Globus pallidus (tissue), 1 donor: ENCODE measurements at places on chromosomes 12 and 14.

GRCh38 chr12:61871485-61871810 lies 388.8 kb upstream of the USP15 start:
- DNase-seq: no peak

- no peak for DNase-seq
These were observed 175.9 kb upstream of the RBM19 start for GRCh38 chr12:114141921-114142564.

DNA sequence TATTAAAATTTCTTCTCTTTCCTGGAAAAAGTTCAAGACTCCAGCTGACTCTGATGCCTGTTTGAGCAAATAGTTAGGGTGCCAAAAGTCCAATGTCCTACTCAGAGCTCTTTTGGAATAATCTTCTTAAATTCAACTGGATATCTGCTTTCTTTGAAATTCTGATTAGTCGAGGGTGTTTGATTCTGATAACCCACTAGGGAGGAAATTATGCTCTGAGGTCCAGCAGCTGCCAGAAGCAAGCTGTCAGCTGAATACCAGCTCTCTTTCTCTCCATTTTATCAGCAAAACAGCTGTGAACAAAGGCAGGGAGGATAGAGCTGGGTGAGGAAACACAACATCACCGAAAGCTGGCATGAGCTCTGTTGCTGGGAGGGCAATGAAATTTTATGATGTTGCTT lies 141.5 kb downstream of the CAND1 start:
- DNase-seq: no peak

GRCh38 chr14:50823051-50823761 lies 7.8 kb downstream of the NIN start:
- no peak for DNase-seq

GRCh38 chr12:113519464-113520307 lies 48.0 kb upstream of the LHX5 start:
- DNase-seq: no peak

DNA sequence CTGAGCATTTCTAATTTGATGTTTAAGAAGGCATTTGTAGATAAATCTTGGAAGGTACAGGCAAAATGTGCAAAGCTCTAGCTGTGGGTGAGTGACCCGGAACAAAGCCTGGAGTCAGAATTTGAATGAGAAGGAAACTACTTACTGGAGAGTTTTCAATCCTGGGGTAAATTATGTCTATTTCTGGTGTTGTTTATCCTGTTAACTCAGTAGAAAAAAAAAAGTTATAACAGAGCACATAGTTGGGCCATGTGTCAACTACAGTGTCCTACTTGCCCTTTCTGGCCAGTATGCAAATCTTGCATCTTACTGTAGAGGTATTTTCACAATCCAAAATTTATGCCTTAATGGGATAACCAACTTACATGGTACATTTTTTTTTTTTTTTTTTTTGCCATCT lies 182.3 kb downstream of the SYNE2 start:
- no peak for DNase-seq

- no peak for DNase-seq
These were observed 27.8 kb downstream of the EFCAB11 start for GRCh38 chr14:89926694-89927093.

DNA sequence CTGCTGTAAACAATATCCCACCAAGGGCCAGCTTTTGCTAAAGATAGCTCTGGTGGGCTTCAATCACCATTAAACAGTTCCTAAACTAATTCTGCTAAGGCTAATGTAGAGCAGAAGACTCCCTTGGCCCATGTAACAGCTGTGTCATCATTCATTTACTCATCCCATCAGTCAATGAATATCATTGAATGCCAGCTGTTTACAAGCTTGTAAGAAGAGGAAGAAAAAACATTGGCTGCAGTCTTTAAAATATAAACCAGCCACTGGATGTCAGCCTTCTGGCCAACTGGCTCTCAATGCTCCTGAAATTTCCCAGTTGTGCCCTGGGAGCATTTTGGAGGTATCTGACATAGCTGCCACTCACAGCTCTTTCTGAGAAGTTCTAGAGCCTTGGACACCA lies 18.0 kb upstream of the MAP3K9 start:
- DNase-seq: no peak

- no peak for DNase-seq
These were observed 1.2 kb downstream of the NUDT4 start for GRCh38 chr12:93378998-93379325.

- no peak for DNase-seq
These were observed 119.0 kb upstream of the ATP2B1 start for GRCh38 chr12:89827592-89827991.

DNA sequence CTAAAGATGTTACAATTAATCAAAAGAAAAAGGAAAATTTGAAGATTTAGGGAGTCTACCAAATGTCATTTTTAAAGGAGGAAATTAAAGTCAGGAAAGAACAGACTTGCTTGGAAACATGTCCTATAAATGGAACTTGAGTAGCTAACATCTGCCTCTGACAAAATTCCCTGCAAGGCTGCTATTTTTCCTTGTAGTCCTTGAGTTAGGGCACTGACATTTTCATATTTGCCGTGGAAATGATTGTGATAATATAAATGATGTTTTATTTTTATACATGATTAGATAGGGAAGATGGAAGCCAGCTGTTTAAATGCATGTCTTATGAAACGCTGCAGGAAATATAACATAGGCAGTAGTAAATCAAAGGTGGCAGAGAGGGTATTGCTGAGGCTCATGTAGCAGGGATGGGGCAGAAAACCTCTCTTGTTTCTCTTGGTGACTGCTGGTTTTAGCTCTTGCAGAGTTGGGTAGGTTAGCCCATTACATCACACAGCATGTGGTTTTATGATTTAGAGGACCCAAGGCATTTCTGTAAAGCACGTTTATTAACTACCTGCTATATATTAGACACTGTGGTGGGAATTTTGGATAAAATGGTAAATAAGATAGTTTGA lies 21.7 kb downstream of the NUBPL start:
- no peak for DNase-seq

- no peak for DNase-seq
These were observed 167.5 kb upstream of the PRICKLE1 start for GRCh38 chr12:42756841-42757623.

GRCh38 chr14:53493320-53493719 lies 340.2 kb upstream of the DDHD1 start:
- no peak for DNase-seq

DNA sequence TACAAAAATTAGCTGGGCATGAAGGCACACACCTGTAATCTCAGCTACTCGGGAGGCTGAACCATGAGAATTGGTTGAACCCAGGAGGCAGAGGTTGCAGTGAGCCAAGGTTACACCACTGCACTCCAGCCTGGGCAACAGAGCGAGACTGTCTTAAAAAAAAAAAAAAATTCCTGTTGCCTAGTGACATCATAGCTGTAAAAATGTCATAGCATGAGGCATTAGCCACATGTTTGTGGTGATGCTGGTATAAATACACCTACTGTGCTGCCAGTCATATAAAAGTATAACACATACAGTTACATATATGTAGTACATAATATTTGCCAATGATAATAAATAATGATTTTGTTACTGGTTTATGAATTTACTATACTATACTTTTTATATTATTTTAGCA lies 22.2 kb downstream of the SLC41A2 start:
- DNase-seq: no peak

DNA sequence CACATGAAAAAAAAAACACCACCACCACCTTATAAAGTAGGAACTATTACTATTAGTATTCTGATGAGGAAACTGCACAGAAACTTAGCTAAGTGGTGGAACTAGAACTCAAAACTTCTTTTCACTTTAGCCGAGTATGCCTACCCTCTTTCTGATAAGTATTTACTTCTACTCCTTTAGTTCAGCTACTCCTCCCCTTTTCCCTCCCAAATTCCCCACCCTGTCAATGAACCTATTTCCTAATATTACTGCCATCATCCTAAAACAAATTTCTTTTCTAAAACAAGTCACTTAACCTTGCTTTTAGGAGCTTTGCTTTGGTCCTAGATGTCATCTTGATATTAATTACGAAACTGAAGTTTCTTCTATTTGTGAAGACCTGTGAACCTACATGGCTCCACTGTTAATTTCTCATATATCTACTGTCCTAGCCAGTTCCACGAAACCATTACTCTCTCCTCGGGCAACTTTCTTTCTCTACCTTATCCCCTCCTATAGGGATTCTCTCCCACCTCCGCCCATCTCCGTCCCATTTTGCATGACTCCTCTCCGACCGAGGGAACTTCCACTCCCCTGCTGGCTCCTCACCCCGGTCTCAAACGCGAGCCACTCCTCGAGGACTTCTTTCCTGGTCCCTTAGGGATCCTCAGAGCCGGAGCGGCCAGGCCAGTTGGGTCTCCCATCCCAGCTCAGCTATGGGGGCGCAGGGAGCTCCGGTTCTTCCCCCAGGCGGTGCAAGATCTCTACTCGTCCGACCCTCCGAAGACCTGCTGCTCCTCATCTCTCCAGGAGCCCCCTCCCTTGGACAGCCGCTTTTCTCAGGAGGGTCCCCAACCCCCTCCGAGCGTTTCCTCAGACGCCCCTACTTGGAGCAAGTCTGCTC lies 1.1 kb downstream of the NUMB start:
- no peak for DNase-seq
